ENCODE measurements at places on chromosomes 3 and 15.
A peak's percentile ranks its signal among the peaks of the same experiment; 100 is the strongest.

GRCh38 chr3:168473334-168473890 is 377.7 kb upstream of the GOLIM4 start:
- DNase-seq = no peak

- DNase-seq = no peak
Observed at GRCh38 chr3:107045791-107046190, 331.4 kb upstream of the CCDC54 start.

- no peak for DNase-seq
Observed at GRCh38 chr3:58307639-58308215, 1.4 kb downstream of the HTD2 start.

- DNase-seq = no peak
Observed at GRCh38 chr3:148903022-148903442, 37.9 kb downstream of the CPA3 start.

GRCh38 chr3:58241306-58242044 is 3.9 kb downstream of the ABHD6 start:
- DNase-seq = no peak

- no peak for DNase-seq
Observed at GRCh38 chr15:74382004-74382816, 14.8 kb upstream of the CYP11A1 start.

- no peak for DNase-seq
Observed at GRCh38 chr3:133089906-133090485, 51.8 kb downstream of the TMEM108 start.

DNA sequence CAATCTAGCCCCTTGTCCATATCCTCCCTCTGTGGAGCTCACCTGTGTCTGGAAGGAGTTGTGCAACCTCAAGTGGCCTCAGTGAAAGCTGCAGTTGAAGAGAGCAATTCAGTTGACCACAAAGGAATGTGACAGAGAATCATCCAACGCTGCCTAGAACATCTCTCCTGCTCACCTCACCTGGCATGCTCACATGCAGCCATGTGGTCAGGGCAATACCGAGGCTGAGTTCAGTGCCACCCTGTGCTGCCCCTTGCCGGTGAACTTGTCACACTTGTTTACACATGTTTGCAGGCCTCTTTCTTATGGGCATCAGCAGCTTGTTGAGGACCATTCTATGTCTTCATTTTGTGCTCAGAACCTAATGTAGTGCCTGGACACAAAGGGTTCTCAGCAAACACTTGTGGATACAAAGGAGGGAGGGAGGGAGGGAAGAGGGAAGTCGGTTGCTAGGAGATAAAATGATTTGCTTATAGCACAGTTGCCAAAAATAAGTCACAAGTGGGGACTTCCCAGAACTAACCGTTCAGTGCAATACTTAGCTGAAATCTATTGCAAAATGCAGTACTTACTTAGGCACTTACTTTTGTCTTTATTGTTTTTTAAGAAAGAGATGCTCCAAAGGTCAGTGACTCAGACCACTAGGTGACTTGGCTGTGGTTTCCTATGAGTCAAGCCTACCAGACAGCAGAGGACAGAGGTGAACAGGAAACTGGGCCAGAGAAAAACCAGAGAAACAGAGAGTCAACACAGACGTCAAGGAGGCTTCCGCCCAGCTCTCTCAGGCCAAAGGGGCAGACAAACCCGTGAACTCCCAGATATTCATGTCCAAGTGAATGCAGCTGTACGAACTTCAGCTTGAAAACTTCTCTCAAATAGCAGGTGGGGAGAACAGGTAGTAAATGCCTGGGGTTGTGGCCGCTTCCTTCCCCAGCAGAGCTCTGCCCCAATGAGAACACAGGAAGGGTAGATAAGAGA is 227.8 kb upstream of the CTNNB1 start:
- no peak for DNase-seq

DNA sequence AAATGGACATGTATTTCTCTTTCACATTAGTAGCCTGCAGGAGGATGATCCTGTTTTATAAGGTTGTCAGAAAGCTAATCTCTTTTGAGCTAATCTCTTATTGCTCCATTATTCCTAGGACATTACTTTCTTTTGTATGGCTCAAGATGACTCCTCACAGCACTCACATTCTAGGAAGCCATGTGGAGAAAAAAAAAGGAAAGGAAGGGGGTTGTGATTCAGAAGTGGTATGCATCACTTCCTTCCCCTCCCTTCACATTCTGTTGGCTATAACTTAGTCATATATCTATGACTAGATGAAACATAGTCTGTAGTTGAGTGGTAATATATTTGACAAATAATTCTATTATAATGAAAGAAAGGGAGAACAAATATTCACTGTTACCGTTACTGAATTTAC is 168.8 kb upstream of the TTC14 start:
- no peak for DNase-seq

- DNase-seq = no peak
Observed at GRCh38 chr3:118850687-118851086, 184.0 kb downstream of the IGSF11 start.

DNA sequence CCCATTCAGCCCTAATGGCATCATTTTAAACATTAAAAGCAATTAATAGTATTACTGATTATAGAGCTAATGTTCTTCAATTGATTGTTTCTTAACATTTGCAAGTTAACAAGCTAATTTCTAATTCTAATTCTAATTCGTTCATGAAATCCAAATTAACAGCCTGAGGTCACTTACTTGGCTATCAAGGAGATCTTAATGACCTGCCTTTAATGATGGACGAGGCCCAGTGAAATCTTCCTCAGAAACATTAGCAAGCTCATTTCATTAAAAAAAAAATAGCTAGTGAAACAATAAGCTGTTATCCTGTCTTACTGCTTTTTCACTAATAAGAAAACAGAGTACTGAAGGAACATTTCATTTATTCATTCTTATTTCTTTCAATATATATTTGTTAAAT is 15.4 kb upstream of the RNF7 start:
- no peak for DNase-seq

GRCh38 chr3:191237047-191237882 is 38.2 kb downstream of the OSTN start:
- DNase-seq = no peak

GRCh38 chr3:141506071-141506470 is 19.2 kb downstream of the RASA2 start:
- DNase-seq = no peak

GRCh38 chr3:128289534-128289933 is 136.3 kb downstream of the EEFSEC start:
- no peak for DNase-seq

DNA sequence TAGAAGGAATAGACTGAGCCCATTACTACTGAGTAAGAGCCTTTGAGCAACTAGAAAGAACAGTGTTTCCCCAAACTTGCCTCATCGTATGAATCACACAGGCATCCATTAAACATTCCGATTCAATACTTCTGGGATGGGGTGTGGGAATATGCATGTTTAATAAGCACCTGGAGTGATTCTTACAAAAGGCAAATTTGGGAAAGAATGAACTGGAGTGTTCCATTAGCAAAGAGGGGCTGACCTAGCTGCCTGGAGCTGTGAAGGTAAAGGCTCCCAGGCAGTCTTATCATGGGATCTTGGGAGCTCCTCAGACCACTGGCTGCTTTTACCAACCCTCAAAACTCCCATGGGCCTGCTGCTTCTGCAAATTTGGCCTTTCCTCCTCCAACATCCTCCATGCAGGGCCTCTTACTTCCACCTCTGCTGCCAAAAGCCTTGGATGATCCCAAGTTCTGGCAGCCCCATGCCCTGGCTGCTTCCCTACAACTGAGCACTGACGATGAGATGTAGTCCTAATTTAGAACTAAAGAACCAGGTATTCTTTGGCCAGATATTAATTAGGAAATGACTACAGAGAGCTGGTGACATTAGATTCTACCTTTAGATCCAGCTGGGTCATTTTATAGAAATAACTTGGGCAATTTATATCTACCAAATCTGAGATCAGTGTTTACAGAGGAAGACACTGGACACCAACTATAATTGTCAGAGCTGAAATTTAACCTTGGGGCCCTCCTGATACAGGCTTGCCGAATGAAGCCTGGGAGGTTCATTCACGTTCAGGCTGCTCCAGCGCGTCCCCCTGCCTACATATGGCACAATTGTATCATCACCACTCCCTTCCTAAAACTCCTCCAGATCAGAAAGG is 11.2 kb upstream of the HOMER2 start:
- no peak for DNase-seq

GRCh38 chr3:3827111-3827510 is 27.9 kb downstream of the LRRN1 start:
- DNase-seq = no peak

GRCh38 chr3:122991236-122991985 is 36.2 kb downstream of the SEMA5B start:
- DNase-seq = no peak

DNA sequence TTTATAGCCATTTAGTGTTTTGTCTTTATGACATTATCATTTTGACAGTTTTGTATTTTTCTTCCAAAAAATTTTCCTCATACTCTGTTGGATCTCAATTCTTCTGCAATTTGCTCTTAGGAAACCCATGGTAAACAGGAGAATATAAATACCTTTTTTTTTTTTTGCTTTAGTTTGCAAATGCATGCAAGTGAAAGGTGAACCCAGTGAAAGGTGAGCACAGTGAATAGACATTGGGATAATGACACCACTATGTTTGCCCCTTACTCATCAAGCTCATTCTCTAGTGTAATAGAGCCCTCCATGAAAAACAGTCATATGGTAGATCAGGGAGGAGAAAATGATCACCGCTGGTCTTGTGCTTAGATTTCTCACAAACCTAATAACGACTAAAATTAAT is 59.0 kb upstream of the TRPC1 start:
- DNase-seq = no peak

DNA sequence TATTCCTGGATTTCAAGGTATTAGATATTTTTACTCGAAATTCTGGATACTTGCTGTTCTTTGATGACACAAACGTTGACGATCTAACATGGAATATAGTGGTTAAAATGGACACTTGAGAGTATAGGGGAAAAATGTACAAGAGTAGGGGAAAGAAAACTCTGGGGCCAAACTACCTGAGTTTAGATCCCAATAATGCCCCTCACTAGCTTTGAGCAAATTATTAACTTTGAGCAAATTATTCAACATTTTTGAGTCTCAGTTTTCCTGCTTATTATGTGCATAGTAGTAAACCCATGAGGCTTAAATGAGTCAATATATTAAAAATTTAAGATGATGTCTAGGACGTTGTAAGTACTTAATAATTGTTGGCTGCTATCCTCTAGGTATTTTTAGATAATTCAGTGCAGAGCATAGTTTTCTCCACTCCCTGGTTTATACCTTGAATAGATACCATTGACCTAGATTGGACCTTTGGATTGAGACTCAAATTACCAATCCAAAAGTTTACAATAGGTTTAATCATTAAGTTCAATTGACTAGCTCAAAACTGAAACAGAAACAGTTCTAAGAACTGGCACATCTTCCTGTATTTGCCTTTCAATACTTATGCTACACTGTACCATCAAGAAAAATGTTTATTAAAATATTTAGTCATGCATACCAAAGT is 4.5 kb downstream of the ADGRG7 start:
- DNase-seq = no peak

- DNase-seq = no peak
Observed at GRCh38 chr3:49872801-49873281, 3.1 kb upstream of the CAMKV start.

- no peak for DNase-seq
Observed at GRCh38 chr3:72818092-72818773, 30.0 kb downstream of the SHQ1 start.

DNA sequence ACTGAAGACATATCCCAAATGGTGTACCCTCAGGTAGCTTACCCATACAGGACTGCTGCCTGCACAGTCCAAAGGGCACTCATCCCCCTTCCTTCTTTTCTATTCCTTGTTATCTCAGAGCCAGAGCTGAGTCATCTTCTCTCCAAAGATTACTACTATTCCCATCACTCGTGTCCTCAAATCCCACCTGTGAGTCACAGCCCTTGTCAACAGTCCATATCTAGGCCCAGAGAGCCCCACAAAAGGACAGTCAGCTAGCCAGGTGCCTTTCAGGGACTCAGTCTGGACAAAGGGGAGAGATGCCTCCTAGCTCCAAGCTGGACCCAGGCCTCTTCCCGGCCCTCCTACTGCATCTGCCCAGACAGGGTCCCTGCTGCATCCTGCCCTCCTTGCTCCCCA is 11.0 kb downstream of the PARP16 start:
- no peak for DNase-seq

GRCh38 chr3:53842436-53843194 is 3.6 kb downstream of the CHDH start:
- peak; percentile 30 for DNase-seq

DNA sequence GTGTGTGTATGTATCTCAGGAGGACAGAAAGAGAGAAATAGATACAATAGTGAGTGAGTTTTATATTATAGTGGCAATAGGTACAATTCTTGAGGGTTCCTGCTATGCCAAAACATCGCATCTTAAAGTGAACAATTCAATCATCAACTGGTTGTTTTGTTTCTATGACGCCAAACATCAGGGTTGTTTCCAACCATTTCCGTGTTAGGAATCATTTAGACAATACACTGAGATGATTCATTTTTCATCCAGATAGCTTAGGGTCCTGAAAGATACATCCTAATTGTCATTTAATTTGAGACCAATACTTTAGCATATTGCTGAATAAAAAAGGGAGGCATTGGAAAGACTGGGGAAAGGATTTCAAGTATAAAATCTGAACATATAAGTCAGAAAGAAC is 472.2 kb downstream of the MCTP2 start:
- DNase-seq = no peak

DNA sequence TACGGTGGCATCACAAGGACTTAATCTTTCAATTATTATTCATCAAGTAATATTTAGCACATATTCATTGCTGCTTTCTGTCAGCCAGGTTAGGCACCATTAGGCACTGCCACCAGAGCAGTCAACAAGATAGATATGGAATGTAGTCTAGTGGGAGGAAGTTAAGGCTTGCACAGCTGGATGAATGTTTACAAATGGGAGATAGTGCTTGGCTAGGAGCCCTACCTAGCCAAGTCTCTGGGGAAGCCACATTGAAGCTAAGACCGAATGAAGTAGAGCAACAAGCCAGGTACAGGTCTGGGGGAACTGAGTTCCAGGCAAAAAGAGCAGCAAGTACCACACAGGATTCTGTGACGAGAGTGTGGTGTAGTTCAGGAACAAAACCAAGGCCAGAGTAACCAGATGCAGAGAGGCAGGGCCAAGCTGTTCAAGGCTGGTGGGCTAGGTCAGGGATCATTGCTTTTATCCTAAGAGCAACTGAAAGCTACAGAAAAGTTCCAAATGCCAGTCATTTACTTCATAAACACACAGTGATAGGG is 33.4 kb upstream of the SCAANT1 start:
- DNase-seq = no peak

DNA sequence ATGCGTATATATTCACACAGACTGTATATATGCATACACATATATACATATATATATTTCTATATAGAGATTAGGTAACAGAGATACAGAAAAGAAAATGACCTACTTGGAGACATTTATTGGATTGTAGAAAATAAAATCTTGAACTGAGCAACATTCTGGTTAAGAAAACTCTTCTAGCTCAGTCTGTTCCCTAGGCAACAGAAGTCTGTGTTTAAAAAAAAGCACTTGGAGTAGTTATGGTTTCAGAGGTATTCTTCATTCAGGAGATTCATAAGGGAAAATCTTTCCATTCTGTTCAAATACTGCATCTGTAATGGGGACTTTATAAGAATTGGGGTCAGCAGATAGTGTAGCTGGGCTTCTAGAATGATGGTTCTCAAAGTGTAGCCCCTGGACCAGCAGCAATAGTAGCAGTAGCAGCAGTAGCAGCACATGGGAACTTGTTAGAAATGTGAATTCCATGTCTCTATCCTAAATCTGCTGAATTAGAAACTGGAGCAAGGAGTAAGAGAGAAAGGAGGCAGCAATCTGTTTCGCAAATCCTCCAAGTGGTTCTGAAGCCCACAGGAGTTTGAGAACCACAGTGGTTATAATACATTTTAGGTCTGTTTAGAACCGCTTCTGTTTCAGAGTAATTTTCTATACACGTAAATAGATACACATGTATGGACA is 112.8 kb upstream of the TMEM108 start:
- DNase-seq = no peak

Measured in renal cortex interstitium (tissue), 15 donors.